ENCODE measurements at places on chromosomes 1 and 21. TPM values are rescaled to one million over a fixed set of nuclear protein-coding genes. Genes with fewer than 3 reads are reported as not detected.
A peak's percentile ranks its signal among the peaks of the same experiment; 100 is the strongest.

Gene MANEAL
- 2.8 TPM for total RNA-seq

DNA sequence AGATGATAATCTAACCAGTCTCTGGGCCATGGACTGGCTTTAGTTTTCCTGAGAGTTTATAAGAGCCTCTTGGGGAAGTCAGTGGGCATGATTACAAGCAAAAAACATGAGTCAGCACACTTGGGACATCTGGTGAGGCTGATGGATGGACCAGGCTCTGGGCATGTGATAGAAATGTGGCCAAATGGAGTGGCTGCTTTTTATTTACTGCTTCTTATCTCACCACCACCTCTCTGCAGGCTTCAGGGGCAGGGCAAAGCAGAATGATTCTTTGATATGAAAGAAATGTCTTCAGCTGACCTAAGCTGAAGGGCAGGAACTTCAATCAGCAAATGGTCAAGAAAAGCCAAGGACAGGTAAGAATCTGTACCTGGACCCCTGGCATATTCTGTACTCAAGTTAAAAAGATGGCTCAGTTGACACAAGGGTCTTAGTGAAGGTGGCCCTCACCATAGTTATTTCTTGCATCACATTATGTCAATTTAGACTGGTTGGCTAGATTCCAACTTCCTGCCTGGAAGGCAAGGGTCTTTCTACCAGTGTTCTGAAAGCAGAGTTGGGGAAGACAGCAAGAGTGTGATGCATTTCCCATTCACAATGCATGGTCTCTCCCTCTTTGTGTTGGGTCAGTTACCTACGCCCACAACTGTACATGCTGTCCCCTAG, 162.8 kb downstream of the FASLG start:
- DNase-seq = no peak

DNA sequence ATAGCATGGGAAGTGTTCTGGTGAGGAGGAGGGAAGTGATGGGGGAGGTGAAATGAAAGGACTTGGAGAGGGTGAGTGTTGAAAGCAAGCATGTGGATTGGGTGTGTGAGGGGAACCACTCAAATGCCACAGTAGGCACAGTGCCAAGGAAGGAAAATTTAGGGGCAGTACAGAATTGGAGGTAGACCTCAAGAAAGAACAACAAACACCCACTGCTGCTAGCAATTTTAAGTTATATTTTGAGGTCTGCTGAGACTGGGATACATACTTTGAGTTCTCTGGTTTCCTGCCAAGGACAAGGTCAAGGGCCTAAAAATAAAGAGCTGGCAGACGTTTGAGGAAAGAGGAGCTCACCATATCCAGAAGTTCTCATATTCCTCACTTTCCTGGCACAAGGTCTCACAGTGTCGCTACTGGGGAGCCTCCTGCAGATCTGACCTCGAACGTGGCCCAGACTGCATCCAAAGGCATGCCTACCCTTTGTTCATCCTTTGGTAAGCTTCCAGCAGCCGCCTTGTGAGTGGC, 104.0 kb downstream of the BRINP2 start:
- DNase-seq = no peak

GRCh38 chr1:24317081-24317480, 2.1 kb upstream of the GRHL3 start:
- DNase-seq = no peak

DNA sequence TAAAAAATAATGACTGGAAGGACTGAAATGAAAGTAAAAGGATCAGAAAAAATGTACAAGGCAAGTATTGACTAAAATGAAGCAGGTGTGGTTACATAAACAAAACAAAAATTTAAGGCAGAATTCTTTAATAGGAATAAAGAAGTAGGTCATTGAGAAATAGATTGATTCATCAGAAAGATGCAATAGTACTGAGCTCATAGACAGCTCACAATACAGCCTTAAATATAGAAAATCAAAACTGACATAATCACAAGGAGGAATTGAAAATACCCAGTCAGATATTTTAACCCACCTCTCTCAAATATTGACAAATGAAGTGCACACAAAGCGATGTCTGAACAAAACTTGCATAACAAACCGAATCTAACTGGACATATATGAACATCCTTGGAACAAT, 366.8 kb upstream of the DPYD start:
- DNase-seq = no peak

- no peak for DNase-seq
These were observed 32.4 kb upstream of the KCNA10 start for GRCh38 chr1:110551278-110551809.

Gene MED8
- total RNA-seq = 57.9 TPM

DNA sequence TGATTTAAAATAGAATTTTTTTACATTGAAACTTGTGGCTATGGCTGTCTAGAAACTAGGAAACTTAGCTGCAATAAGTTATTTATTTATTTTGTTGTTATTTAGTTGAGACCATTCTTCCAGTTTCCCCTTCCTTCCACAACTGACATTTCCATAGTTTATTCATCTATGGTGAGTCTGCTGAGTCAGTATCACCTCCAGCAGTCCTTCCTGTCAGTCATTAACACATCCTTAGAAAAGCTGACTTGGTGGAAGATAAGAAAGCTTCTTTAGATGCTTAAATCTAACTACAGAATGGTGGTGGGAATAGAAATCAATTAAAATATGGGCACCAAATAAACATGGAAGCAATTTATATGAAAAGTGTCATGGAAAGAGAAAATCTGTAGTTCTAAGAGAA, 714.0 kb downstream of the RWDD3 start:
- DNase-seq = no peak

- no peak for DNase-seq
These were observed 8.4 kb upstream of the SLC19A1 start for GRCh38 chr21:45550522-45551210.

Gene HOOK1
- total RNA-seq = 1.1 TPM

Gene PHLDA3
- 3.3 TPM for total RNA-seq

Gene WDR64
- total RNA-seq = not detected

DNA sequence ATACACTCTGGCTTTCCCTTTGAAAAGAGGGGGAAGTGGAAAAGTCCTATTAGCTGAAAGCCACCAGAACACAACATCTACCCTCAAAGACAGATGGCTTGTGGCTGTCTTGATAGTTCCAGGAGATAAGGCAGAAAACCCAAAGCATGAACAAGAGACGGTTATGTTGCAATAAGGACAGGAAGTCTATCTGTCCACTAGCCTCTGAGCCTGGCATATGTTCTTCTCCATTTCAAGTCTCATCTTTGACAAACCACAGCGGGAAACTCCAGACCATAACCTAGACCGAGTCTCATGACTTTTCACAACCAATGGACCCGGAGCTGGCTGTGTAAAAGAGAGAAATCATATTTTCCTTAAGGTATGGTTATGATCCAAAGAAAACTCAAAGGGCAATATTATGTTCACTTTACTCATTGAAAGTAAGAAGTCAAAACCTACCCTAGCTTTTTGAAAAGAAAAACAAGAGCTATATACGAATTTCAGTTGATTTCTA, 33.8 kb downstream of the DUSP10 start:
- DNase-seq = peak; percentile 87

- DNase-seq = no peak
These were observed 39.8 kb downstream of the DISC1 start for GRCh38 chr1:231666220-231666936.

Gene RUSC1
- total RNA-seq = 40.1 TPM

DNA sequence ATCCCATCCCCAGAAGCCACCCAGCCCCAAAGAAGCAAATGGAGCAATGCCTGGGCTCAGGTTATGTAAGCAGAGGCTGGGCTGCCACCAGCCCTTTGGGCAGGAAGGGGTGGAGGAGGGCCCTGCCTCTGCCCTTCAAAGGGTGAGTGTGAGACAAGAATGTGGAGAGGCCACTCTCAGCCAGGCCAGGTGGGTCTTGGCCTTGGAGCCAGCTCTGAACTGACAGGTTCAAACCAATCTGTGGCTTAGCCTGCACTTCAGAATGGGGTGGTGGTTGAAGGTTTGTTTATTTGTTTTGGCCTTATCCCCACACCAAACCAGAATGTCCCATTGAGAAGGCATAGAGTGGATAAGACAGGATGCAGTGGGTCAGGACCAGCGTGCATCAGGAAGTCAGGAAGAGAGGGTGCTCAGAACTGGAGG, 29.8 kb downstream of the C1orf116 start:
- no peak for DNase-seq

Gene FMN2
- total RNA-seq = not detected

- DNase-seq = no peak
These were observed 227.0 kb downstream of the PBX1 start for GRCh38 chr1:164785841-164786534.

- DNase-seq = no peak
These were observed 195.7 kb upstream of the KIAA0040 start for GRCh38 chr1:175388285-175388684.

DNA sequence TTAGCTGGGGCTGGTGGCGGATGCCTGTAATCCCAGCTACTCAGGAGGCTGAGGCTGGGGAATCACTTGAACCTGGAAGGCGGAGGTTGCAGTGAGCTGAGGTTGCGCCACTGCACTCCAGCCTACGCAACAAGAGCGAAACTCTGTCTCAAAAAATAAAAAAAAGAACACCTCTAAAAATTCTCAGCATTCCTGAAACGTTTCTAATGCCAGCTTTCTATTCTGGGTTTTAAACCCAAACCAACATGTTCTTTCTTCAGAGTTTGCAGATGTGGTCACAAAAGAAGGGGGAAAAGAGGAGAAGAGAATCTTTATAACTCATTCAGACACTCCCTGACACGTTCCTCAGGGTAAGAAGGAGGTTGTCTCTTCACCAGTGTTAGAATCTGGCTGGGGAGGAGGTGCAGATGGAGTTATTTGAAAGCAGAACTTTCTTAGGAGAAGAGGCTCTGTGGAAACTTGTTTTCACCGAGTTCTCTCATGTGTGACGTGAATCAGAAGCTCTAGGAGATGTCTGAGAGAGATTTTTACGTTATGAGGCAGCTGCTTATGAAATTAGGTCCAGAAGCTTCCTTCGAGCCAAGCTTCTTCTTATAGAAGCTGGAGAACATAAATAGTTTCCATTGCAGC, 17.8 kb upstream of the CNR2 start:
- no peak for DNase-seq

Gene CHIA
- total RNA-seq = not detected

DNA sequence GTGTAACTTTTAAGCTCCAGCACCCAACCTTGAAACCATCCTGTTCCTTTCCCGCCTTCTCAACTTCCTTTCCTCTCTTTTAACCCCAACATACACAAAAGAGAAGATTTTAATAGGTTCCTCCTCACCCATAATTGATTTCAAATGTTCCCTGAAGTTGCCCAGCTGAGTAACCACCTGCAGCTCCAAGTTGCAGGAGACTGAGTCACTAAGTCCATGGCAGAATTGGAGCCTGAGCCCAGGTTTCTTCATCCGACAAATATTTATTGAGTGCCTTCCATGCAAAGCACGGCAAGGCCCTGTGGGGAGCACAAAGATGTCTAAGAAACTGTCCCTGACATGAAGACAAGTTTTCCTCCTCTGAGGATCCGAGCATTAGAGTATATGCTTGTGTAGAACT, 97.7 kb downstream of the PAPPA2 start:
- DNase-seq = no peak

Gene CACNA1S
- total RNA-seq = not detected

- no peak for DNase-seq
These were observed 15.6 kb downstream of the PLPPR5 start for GRCh38 chr1:98988904-98989555.

- DNase-seq = no peak
These were observed 98.1 kb downstream of the KCTD3 start for GRCh38 chr1:215665215-215665614.

Gene CFAP107
- total RNA-seq = not detected

Gene GBP2
- 357 TPM for total RNA-seq

DNA sequence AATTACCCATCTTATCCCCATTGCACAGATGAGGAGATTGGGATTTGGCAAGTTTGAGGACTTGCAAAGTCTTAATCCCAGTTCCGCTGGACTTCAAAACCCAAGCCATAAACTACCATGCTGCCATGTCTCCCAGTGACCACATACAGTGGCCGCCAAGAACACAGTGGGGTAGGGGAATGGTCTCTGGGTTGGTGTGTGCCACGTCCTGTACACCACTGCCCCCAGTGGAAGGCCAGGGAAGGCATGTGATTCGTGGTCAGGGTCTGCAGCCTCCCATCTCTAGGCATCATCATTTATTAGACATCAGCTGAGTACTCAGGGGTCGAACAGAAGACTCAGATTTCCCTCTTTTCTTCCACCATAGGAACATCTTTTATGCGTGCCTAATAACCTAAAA, 76.0 kb downstream of the MAN1C1 start:
- DNase-seq = no peak

DNA sequence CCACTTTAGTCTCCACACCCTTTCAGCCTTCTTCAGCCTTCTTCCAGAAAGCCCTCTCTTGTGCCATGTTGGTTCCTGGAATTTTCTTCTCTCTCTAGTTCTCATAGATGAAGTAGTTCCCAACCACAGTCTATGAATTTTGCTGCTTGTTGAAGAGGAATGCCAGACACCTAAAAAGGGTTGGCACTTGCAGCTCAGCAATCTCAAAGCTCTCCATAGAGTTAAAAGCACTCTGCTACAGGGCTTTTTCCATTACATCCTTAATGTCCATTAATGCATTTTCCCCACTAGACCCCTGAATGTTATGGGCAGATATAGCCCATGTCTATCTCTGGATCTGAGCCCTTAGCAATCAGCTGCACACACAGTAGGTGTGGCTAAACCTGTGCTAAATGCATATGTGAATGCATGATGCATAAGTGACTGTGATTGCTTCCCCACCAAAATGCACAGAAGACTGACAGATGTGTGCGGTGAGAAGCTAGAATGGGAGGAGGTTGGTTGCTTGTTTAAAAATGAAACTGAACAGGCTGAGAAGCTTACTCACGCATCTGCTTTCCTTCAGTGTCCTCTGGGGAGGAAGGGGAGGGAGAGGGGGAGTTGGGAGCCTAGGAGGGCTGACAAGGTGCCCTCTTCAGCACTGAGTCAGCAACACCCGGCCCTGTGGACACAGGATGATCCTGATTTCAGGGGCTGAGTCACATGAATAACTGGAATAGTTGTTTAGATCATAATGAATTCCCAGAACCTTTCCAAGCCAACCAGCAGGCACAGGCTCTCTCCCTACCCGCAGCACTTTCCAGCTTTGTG, 146.1 kb upstream of the FGGY start:
- no peak for DNase-seq

DNA sequence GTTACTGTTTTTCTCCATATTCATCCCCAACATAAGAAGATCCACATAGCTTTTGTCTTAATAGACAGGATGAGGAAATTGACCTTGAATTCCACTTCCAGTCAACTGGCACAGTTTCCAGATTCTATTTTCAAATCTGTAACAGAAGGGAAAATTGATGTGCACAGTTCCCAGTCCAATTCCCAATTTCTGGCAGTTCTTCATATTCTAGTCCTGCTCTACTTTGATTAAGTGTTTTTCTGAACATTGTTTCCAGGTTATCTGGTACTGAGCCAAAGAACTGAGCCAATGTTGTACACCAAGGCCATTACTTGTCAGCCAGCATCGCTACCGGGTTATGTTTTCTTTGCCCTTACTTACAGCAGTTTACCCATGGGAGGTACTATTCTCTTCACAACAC, 1755.4 kb downstream of the PLA2G4A start:
- DNase-seq = no peak

Gene AMIGO1
- total RNA-seq = 1.0 TPM

DNA sequence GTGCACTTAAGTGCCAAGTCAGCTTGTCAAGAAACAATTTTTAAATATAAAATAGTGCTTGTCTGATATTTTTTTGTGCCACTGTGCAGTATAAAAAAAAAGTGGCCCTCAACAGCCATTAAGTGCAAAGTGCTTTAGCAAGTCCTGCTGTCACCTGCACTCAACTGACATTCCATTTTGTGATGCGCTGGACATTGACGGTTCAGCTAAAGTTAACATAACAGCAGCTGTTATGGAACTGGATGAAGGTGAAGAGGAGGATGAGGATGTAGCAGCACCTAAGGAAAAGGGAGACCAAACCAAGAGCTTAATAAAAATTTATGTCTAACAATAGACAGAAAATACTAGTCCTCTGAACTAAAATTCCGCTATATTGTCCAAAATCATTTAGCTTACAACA, 7.3 kb upstream of the RBM34 start:
- DNase-seq = no peak

All from natural killer cell treated with Interleukin-12 subunit alpha and Interleukin-12 subunit beta and Interleukin-15 and Interleukin-18, amount 100 ng/mL, for 72 hours (primary cell).